ENCODE measurements at places on chromosomes 4 and X.

- peak; percentile 5 for DNase-seq
These were observed 58.6 kb upstream of the PAGE1 start for GRCh38 chrX:49754233-49754857.

- DNase-seq, result no peak
These were observed 41.6 kb downstream of the MTM1 start for GRCh38 chrX:150610043-150610442.

GRCh38 chr4:166274136-166274761 is 401.2 kb downstream of the TLL1 start:
- no peak for DNase-seq

DNA sequence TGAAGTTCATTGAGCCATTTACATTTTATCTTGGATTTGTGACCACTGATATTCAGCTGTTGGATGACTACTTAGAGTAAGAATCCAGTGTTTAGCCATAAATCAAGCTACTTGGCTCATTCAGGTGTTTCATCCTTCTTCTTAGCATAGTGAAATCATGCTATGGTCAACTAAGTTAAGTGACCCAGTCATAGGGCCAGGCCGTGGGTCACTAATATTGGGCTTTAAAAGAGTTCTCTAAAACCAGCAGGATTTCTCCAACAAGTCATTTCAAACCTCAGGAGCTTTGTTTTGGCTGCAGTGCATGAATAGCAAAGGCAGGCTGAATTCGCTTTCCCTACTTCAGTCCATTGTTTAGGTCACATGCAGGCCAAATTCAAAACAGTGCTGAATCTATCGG is 181.0 kb downstream of the MAML3 start:
- DNase-seq, result no peak

DNA sequence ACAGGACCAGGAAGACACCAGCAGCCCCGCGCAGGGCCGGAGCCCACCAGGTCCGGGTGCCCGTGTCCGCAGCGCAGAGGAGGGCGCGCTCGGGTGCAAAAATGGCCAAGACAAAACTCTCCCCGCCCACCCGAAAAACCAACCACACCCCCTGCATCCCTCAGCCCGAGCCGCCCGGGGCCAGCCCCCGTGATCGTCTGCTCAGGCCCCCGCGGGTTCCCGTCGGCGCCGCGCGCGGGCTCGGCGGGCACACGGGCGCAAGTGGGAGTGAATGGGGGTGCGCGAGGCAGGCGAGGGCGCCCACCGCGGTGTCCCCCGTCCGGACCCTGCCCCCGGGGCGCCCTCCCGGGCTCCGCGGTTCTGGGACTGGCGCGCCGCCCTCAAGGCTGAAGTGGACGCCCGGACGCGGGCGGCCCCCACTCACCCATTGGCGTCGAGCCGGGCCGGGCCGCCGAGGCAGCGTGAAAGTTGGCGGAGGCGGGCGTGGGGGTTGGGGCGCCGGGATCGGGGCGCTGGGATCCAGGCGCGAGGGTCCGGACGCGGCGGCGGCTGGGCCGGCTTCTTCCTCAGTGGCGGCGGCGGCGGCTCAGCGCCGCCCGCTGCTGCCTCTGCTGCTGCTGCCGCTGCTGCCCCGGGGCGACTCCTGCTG is 393 bp downstream of the SH3KBP1 start:
- DNase-seq, result no peak

GRCh38 chrX:1435241-1435895 is 17.3 kb downstream of the ASMTL start:
- DNase-seq, result no peak
